ENCODE measurements at places on chromosomes 6 and 20.

DNA sequence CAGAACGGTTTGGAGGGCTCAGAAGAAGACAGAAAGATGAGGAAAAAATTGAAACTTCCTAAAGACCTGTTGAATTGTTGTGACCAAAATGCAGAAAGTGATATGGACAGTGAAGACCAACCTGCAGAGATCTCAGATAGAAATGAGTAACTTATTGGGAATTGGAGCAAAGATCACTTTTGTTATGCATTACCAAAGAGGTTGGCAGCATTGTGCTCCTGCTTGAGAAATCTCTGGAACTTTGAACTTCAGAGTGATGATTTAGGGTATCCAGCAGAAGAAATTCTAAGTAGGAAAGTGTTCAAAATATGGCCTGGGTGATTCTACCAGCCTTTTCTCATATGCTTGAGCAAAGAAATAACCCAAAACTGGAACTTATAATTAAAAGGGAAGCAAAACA lies 136.0 kb downstream of the GJA1 start:
- no peak for DNase-seq

- DNase-seq, result no peak
Measured at GRCh38 chr6:126056355-126057004, 70.1 kb downstream of the TRMT11 start.

GRCh38 chr6:149995235-149995750 lies 30.0 kb downstream of the RAET1L start:
- no peak for DNase-seq

GRCh38 chr20:373171-373890 lies 7.2 kb upstream of the TRIB3 start:
- DNase-seq, result peak; percentile 40

DNA sequence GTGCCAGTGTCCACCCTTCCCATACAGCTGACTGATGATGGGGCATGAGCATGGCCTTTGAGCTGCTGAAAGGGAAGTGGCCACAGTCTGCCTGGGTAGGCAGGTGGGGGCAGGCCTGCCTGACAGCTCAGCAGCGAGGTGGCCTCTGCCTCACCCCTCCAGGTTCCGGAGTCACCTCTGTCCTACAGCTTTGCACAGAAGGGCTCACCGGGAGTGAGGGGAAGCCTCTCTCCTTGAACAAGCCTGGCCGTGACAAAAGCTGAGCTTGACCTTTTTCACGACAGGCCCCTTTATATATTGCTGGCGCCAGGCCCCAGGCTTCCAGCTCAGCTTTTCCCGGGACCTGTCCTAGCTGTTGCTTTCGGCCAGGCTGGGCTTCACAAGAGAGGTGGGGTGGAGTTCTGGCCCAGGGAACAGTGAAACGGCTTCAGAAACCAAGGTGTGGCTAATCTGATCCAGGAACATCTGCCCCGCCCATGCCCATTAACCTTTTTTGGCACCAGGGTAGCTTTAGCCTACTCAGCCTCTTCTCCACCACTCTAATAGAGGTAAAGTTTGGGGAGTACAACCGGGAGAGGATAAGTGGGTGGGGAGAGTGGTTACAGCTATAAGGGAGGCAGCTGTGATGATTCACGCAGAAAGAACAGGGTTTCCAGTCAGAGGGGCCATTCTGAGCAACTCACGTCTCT lies 42.9 kb downstream of the C6orf132 start:
- DNase-seq, result no peak

GRCh38 chr6:42007286-42008137 lies 42.8 kb upstream of the TAF8 start:
- no peak for DNase-seq

GRCh38 chr20:23122321-23122720 lies 36.2 kb upstream of the CD93 start:
- no peak for DNase-seq

DNA sequence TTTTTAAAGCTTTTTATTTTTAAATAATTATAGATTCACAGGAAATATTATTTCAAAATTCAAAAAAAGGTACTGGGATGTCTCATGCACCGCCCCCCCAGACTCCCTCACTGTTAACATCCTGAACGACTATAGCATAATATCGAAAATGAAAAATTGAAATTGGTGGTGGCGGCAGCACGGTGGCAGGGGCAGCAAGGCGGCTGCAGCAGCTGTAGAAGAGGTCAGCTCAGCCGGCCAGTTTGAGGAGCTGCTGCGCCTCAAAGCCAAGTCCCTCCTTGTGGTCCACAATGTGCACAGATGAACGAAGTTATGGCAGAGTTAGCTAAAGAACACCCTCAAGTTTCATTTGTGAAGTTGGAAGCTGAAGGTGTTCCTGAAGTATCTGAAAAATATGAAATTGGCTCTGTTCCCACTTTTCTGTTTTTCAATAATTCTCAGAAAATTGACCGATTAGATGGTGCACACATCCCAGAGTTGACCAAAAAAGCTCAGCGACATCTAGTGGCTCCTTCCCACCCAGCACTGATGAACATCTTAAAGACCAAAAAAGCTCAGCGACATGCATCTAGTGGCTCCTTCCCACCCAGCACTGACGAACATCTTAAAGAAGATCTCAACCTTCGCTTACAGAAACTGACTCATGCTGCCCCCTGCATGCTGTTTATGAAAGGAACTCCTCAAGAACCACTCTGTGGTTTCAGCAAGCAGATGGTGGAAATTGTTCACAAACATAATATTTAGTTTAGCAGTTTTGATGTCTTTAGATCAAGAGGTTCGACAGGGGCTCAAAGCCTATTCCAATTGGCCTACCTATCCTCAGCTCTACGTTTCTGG lies 100.8 kb downstream of the FAM217A start:
- peak; percentile 62 for DNase-seq

- DNase-seq, result no peak
Measured at GRCh38 chr6:38056361-38056760, 236.8 kb downstream of the ZFAND3 start.

GRCh38 chr6:25085756-25086155 lies 150.0 kb upstream of the RIPOR2 start:
- no peak for DNase-seq

DNA sequence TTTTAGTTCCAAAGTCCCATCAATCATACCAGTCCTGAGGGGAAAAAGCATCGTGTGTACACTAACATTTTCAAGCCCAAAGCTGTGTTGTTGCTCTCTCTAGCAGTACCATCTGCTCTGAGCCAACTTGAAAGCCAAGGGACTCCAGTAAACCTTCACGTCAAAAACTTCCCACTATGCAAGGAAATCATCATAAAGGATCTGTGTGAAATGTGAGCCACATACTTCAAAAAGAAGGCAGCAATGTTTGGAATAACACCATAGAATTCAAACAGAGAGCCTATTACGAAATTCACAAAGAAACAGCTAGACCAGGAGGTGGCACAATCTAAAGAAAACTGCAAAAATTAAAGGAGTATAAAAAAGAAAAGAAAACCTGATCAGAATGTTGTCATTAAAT lies 399.8 kb upstream of the EPHA7 start:
- DNase-seq, result no peak

DNA sequence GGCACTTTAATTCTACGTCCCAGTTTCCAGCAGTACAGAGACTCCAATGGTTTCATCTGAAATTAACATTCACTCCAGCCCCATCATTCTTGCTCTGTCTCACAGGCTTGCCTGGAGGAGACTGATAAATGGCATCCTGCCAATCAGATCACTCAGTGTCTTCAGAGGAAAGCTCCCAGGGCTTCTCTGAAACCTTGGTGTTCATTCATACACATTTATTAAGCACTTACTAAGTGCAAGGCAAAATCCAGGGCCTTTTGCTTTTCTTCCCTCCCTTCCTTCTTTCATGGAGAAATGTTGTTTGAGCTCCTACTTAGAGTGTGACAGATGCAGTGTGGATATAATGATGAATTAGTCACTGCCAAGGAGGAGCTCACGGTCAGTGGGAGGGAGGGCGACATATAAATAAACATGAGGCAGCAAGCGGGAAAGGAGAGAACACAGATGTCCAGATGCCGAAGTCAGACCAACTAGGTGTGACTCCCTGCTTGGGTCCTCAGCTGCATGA lies 106.7 kb upstream of the DTNBP1 start:
- DNase-seq, result no peak
